ENCODE measurements at places on chromosomes 3 and 15.

DNA sequence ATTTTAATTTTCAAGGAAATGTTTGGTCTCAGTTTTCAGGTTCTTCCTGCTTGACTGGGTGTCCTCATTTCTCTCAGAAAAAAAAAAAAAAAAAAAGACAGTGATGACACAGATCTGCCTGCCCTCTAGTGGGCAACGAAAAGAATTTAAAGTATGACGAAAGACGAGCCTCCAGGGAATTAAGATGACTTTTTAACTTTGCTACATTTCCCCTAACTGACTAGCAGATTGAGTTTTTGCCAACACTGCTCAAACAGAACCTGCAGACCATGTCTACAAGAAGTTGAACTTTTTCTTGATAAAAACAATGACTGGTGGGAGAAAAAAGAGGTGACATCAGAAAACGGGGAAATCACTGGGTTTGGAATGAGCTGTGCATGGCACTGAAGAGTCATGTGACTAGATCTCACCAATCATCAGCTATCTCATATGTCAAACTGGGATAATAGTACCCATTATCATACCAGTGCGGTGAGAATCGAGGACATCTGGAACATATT is 40.8 kb downstream of the EOMES start:
- peak; percentile 55 for DNase-seq

DNA sequence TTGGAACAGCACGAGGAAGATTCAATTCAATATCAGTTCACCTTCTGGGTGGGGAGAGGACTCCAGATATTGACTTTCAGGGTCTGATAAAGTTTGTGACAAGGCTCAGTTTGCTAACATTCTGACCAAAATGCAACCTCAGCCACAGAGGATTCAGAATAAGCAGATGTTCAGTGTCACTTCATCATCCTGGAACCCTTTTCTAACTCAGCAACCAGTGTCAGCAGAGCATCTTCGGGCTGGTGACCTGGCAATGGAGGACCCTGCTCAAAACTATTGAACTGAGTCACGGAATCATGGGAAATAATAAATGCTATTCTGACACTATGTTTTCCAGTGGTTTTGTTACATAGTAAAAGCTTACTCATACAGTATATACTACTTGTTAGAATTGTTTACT is 433.4 kb upstream of the CFAP20DC start:
- no peak for DNase-seq

DNA sequence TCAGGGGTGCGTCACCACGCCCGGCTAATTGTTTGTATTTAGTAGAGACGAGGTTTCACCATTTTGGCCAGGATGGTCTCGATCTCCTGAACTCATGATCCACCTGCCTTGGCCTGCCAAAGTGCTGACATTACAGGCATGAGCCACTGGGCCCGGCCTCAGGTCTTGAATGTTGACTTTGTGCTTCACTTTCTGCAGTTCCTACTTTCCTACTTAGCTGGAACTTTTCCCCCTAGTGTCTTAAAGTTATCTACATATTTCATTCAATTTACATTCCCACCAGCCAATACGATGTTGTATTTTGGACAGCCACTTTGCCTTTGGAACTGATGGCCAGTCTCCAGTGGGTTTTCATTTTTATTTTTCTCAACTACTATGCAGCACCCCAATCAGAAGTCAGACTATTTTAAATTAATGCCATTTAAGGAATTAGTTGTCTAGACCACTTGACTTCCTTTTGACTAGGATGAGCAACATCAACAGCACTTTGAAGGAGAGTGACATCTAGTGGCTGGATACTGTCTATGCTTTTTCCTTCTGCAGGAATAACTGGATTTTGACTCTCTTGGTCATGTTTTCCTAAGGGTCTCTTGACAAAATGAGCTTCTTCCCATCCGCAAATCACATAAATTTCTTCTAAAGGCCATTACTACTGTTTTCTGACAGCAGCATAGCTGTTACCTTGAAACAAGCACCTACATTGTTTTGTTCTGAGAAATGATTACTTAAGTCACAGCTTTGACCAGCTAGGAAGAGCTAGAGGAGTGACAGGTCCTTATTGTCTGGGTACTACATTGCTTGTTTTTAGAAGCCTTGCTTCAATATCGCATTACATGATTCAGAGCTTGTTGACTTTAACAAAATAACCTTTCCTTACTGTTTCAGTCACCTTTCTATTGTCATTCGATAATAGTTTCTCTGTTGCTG is 140.2 kb downstream of the ITPR1 start:
- peak; percentile 44 for DNase-seq

GRCh38 chr3:64405211-64405835 is 180.1 kb upstream of the PRICKLE2 start:
- DNase-seq, result no peak

GRCh38 chr15:55515991-55516776 is 8.2 kb upstream of the DNAAF4 start:
- no peak for DNase-seq

DNA sequence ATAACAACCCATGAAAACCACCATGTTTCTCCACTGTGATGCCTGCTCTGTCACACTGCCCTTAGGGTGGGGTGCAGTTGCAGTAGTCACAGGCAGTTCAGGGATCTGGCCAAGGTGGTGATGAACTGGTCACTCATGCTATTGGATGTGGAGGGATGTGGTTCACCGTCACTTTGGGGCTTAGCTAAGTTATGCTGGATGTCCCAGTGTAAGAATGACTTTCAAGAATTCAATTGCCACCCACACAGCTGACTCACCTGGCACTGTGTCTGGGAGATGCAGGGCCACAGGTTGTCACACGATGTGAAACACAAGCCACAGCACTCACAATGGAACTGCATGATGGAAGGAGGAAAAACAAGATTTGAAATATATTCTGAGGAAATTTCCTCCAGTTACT is 146.1 kb upstream of the CTNNB1 start:
- DNase-seq, result no peak

GRCh38 chr3:123688241-123688747 is 103.4 kb upstream of the HACD2 start:
- no peak for DNase-seq

GRCh38 chr3:121914081-121914998 is 20.1 kb downstream of the SLC15A2 start:
- no peak for DNase-seq

GRCh38 chr3:4716706-4717362 is 223.7 kb downstream of the ITPR1 start:
- no peak for DNase-seq

DNA sequence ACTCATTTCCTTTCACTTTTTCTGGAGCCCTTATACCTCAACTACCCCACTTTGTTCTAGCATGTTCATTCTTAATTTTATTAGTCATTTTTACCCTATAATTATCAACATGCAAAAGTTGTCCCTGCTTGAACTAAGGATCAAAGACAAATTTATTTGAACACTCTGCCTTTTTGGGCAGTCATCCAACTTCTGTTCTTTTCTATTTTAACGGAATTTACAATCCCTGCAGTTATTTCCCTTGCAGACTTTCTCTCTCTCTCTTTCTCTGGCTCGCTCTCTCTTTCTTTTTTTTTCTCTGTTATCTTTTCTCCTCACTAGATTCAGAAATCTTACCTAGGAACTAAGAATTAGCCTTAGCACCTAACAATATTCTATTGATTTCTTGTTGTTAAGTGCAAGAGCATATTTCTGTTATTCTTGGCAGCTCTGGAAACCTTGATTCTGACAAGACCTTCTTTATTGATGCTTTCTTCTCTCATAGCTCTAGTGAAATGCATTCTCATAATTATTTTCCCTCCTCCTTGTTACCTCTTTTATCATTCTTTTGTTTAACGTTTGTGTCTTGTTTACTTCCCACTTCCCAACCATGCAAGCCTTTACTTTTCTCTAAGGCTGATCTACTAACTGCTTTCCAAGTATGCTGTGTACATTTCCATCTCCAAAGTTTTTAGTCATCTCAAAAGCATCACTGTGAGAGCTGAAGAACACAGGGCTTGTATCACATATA is 951.6 kb downstream of the DIPK2A start:
- no peak for DNase-seq

- DNase-seq, result peak; percentile 78
Observed at GRCh38 chr15:63048776-63049665, 6.5 kb downstream of the TPM1 start.
